ENCODE measurements at places on chromosomes 2 and 18. TPM values are rescaled to one million over a fixed set of nuclear protein-coding genes. Genes with fewer than 3 reads are reported as not detected.

Gene RNF25
- polyA plus RNA-seq: 43.0 TPM

Gene GPR35
- 1.5 TPM for polyA plus RNA-seq

Gene SLC9A4
- polyA plus RNA-seq: 8.6 TPM

DNA sequence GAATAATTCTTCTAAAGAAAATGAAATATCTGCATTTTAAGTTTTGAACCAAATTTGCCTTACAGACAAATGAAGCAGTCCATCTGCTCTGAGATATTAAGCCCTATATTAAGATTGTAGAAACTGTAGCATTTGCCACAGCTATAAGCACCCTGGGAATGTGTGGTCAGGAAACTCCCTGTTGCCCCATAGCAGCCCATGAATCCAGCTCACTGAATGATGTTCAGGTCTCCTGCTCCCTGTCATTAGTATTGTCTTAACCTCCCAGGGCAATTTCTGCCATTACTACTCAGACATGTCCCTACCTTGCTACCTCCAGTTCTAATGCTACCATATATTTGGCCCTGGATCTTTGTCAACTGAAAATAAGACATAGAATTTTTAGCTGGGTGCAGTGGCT, 41.1 kb downstream of the CDK15 start:
- no peak for DNase-seq

DNA sequence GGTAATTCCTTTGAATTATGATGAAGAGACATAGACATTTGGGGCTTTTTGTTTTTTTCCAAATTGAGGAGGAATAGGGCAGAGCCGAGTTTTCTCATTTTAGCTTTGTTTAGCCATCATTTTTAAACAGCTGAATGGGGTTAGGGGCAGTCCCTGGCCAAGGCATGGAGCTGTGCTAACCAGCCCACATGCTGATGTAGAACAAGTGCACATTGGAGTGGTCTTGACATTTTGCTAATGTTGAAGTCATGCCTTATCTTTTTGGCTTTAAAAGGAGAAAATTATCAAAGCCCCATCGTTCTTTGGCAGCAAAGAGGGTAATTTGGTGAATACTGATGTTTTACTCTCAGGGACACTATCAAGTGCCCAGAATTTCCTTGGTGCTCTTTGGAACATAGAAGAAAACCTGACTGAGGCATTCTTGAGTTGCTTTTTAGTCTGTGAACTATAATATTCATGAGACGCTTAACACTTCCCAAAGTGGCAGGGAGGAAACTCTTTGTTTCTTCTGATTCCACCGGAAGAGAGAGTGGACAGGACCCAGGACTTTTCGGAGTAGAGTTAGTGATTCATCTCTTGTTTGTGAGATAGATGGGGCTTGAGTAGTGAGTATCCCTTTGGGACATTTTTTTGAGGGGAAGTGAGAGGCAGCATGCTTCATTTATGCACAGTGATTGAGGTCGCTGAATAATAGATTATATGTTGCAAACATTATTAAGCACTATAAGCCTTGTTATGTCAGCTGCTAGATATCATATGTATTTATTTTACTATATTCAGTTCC, 45.0 kb downstream of the MTA3 start:
- no peak for DNase-seq

DNA sequence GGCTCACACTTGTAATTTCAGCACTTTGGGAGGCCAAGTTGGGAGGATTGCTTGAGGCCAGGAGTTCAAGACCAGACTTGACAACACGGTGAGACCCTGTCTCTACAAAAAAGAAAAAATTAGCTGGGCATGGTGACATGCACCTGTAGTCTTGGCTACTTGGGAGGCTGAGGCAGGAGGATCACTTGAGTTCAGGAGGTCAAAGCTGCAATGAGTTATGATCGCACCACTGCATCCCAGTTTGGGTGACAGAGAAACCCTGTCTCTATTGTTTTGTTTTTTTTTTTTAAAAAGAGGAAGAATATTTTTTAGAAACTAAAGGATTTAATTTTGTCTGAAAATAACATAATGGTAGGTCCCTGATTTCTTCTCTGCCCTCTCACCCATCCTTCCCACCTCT, 79.4 kb upstream of the TMEM200C start:
- DNase-seq: no peak
